ENCODE measurements at places on chromosomes 6 and 20. TPM values are rescaled to one million over a fixed set of nuclear protein-coding genes. Genes with fewer than 3 reads are reported as not detected.

- DNase-seq: peak; percentile 24
Observed at GRCh38 chr6:159679091-159680077, 13.7 kb downstream of the SOD2 start.

GRCh38 chr6:72968704-72969103 lies 256.6 kb downstream of the KHDC1L start:
- DNase-seq: no peak

DNA sequence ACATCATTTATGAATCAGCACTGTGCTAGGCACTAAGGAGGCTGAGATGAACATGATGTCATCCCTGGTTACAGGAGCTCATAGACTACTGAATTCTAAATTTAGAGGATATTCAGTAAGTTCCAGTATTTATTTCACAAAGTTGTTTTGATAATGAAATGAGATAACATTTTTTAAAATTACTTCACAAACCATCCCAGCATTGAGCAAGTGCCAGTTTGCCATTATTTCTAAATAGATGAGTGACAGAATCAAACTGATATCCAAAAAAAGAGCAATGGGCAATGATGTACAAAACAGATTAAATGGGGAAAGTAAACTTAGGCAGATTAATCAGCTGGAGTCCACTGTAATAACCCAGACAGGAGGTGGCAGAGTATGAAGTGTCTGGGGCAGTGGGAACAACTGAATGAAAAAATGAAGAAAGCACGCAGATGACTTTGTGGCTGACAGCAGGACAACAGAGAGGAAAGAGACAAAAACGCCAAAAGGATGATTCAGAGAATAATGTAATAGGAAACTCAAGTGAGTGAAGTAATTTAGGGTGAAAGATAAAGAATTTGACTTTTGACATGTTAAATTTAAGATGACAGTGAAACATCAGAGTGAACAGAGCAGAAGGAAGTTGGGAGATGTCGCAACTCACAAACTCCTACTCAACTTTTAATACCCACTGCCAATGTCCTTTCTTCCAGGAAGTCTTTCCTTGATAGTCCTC lies 70.2 kb downstream of the RCAN2 start:
- DNase-seq: no peak

DNA sequence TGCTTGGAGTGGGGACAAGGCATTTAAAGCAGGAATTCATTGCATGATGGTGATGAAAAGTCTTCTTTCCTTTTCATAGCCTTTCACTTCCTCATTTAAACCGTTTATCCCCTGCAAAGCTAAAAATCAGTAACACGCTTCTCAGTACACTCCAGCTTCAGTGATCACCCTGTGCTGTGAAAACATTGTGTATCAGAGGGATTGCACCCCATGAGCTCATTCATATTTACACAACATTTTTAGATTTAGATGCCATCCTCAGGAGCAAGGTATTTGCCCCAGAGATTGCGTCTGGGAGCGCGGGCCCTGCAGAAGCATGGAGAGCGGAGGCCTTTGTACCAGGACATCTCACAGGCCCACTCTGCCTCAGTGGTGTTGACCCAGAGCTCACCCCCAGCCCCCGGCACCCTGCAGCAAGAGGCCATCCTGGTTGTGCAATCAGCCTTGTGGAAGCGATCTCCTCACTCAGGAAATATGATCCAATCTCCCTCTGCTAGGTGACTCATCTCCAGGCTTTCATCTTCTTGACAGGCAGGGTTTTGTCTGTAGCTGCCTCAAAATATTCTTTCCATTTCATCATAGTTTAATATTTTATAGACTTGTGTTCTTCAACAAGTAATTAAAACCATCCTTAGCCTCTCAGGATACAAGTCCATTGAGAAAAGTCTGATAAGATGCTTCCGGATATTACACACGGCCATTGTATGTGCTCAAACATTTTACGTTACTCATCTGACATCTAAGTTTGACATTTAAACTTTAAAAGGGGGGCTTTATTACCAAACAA lies 38.9 kb upstream of the THBS2 start:
- DNase-seq: peak; percentile 1

- no peak for DNase-seq
Observed at GRCh38 chr6:165515963-165516624, 146.9 kb downstream of the PDE10A start.

- DNase-seq: no peak
Observed at GRCh38 chr20:11780765-11781369, 136.8 kb upstream of the BTBD3 start.

DNA sequence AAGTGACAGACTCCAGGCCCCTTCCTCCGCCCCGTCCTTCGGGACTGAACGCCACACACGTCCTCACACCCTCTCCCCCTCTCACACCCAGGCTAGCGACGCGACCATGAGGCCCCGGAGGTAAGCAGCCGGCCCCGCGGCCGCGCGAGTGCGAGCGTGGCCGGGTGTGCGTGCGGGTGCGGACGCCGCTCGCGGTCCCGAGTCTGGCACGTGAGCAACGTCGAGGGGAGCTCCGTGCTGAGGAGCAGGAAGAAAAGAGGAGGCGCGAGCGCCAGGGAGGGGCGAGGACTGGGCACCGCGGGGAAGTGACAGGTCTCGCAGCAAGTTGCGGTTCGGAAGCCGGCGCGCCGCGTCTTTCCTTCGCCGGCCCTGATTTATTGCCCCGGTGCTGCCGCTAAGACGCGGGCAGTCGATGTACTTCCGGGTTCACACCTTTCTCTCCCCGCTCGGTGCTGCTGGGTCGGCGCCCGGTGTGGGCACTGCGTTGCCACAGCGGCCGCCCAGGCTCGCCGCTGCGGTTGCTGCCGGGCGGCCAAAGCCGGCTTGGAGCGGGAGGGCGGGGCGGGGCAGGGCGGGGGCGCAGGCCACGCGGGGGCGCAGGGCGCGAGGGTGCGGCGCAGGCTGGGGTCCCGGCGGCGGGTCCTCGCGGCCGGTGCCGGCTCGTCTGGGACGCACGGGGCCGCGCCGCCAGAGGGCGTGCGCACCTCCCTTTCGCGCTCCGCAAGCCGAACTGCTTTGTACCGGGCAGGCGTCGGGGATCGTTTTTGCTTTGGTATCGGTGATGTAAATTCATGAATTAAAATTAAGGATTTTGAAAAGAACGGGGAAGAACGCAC lies 15.8 kb upstream of the LIN28B start:
- peak; percentile 40 for DNase-seq

GRCh38 chr6:161548713-161549296 lies 274.9 kb upstream of the AGPAT4 start:
- no peak for DNase-seq

GRCh38 chr6:28789553-28790083 lies 134.2 kb downstream of the TRIM27 start:
- peak; percentile 60 for DNase-seq

GRCh38 chr6:68652117-68652536 lies 17.0 kb downstream of the ADGRB3 start:
- DNase-seq: no peak

DNA sequence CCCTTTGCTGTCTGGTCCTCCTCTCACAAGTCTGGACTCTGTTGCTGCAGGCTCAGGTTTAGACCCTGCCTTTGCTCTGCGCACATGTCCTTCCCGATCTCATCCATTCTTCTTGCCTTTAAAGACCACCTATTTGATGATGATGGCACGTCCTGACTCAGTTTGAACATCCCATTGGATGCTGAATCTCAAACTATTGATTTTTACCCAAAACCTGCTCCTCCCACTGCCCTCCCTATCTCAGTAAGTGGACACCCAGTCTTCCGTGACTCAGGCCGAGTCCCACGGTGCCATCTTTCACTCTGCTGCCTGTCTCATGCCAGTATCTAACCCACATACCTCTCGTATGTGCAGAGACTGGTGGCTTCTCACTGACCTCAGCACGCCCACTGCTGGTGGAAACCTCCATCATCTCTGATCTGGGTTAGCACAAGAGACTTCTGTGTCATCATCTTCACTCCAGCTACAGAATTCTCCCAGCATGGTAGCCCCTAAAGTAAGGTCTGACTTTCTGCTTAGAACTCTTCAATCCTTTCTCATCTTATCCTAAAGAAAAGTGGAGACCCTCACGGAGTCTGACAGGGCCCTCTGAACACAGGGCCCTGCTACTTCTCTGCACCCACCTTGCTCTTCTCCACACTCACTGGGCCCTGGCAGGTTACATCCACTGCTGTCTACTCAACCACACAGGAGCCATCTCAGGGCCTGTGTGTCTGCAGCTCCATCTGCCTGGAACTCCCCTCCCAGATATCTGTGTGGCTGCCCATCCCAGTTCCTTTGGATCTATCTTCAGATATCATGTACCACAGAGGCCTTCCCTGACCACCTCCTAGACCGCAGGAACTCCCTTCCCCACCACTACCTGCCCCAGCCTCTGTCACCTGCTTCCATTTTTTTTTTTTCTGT lies 387.1 kb upstream of the AGPAT4 start:
- DNase-seq: no peak

GRCh38 chr6:120894077-120894476 lies 440.2 kb downstream of the TBC1D32 start:
- no peak for DNase-seq

DNA sequence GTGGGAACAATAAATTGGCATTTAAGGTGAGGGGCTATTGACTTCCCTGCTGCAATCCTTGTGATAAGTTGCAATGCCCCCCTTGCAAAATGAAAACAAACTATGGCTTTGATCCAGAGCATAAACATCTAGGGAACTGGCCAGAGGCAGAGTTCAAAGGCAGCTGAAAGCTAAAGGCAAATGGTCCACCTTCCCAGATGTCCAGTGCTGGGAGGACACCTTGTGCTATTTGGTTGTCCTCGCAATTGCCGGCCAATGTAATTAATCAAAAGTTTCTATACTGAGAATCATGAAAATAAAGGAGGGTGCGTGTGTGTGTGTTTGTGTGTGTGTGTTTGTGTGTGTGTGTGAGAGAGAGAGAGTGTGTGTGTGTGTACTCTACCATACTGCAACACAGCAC lies 337.4 kb downstream of the CBLN4 start:
- no peak for DNase-seq

GRCh38 chr20:46268131-46268614 lies 40.1 kb downstream of the CDH22 start:
- DNase-seq: no peak

GRCh38 chr6:93586306-93586705 lies 166.9 kb upstream of the EPHA7 start:
- DNase-seq: no peak

GRCh38 chr6:44641344-44642031 lies 254.0 kb downstream of the CDC5L start:
- no peak for DNase-seq

- DNase-seq: no peak
Observed at GRCh38 chr6:154624038-154624599, 109.1 kb upstream of the SCAF8 start.

- no peak for DNase-seq
Observed at GRCh38 chr6:87333033-87333432, 4.0 kb upstream of the GJB7 start.

DNA sequence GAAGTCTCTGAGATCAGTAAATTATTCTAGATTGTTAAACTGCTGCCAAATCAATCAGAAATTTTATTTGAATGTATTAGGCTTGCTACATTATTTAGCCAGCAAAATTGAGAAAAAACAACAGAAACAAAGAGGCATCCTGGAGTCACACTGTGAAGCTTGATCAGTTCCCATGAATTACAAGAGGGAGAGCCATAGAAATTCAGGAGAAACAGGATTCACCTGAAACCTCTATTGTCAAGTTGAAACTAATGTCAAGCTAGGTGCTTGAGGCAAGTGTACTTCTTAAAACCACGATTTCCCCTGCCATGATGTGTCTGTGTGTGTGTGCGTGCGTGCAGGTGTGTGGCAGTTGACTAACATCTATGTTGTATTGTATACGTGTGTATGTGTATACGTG lies 439.1 kb upstream of the NOX3 start:
- no peak for DNase-seq

DNA sequence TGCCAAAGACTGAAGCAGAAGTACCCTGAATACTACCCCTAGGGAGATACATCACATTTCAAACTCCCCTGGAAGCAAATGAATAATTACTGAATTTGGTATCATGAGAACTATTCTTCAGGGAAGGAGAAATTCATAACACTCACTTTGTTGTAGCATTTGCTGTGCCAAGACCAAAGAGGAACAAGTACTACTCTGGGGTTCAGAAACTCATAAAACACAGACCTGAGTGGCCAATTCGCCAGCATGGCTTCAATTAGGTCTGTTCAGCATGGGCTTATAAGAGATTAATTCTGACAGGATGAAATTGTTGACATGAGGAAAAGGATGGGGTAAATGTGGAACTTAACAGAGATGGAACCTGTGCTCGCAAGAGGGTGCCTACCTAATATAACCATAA lies 6.5 kb downstream of the ELOVL5 start:
- DNase-seq: no peak

- no peak for DNase-seq
Observed at GRCh38 chr20:58184063-58184462, 44.4 kb downstream of the ANKRD60 start.

DNA sequence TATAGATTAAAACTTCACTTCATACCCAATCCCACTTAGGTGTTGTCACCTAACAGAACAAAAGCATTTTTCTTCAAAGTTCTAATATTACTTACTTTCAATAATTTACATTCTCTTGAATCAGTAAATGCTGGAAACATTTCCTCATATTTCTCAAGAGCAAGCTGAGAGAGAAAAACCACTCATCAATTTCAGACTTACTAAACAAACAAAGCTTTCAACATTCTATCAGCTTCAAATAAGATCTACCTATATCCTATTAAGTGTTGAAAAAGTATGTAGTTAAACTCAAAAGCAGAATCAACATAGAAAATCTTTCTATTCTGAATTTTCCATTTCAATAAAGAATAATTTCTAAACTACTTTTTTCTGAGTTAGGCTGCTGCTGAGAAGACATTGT lies 17.8 kb downstream of the GZF1 start:
- DNase-seq: no peak

- DNase-seq: no peak
Observed at GRCh38 chr20:10423735-10424134, 10.3 kb downstream of the MKKS start.

GRCh38 chr6:158816803-158817727 lies 2.1 kb downstream of the EZR start:
- DNase-seq: peak; percentile 61

FNDC11 gene
- 2.6 TPM for total RNA-seq

PGC gene
- not detected for total RNA-seq

SGK2 gene
- total RNA-seq: not detected

TRDN gene
- total RNA-seq: not detected

DUSP15 gene
- total RNA-seq: 0.79 TPM

OSBPL2 gene
- total RNA-seq: 34.9 TPM

CCDC28A gene
- total RNA-seq: 13.7 TPM

ANKRD60 gene
- not detected for total RNA-seq

Data from lung microvascular endothelial cell (primary cell).